Renal cortical epithelial cell (primary cell): ENCODE measurements at places on chromosomes 6 and 20.

- DNase-seq: peak; percentile 75
These were observed 83.7 kb downstream of the STXBP5 start for GRCh38 chr6:147287869-147288271.

- peak; percentile 1 for DNase-seq
These were observed 90.1 kb upstream of the FKBP1C start for GRCh38 chr6:63121166-63121565.

- DNase-seq: no peak
These were observed 1.1 kb downstream of the RNF144B start for GRCh38 chr6:18388271-18388670.

DNA sequence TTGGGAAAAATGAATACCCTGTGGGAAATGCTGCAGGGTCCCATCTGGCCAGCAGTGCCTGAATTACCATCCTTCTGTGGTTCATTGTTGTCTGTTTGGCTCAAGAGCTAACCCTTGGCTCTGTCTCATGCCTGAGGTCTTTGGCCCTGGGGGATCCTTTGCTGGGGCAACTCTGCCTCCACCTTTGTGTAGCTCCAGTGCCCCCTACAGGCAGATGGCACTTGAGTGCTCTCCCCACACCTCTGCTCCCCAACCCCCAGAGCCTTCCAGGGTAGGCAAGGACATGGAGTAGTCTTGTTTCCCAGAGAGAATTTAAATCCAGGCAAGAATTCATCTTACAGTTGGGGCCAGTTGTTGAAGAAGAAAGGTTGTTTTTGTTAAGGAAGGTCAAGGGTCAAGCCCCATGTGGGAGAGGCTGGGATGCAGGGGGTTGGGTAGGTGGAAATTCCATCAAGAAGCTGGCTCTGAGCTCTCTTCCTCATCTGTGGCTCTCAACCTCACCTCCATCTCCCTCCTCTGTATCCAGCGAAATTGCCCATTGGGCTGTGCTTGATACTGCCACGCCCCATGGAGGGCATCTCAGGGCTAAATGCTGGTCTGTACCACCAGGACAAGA lies 44.2 kb downstream of the ZNF831 start:
- no peak for DNase-seq

GRCh38 chr6:79574630-79575225 lies 37.5 kb upstream of the LCA5 start:
- DNase-seq: peak; percentile 75

DNA sequence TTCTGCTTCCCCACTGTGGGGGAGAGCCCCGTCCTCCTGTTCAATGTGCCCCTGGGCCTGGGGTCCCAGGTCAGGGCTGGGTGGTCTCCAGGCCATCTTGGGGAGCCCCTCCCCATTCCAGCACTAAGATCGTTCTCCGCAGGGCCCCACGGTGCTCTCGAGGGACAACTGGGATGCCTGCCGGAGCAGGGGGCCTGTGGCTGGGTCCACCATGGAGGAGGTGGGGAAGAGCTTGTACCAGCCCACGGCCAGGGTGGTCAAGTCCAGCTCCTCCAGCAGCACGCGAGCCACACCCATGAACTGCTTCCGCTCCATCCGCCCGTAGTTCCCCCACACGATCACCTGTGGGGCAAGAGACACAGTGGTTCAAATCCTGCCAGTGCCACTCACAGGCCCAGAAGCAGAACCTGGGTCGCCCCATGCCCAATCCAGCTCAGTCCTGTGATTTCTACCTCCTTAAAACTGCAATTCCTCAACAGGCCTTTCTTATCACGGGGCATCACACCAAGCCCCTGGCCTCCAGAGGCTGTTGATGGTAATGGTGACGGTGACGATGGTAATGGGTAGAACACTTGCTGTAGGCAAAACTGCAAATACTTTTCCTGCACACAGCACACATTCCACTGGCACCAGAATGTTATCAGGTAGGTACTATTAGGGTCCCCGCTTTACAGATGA lies 10.5 kb downstream of the KCNK15 start:
- no peak for DNase-seq

DNA sequence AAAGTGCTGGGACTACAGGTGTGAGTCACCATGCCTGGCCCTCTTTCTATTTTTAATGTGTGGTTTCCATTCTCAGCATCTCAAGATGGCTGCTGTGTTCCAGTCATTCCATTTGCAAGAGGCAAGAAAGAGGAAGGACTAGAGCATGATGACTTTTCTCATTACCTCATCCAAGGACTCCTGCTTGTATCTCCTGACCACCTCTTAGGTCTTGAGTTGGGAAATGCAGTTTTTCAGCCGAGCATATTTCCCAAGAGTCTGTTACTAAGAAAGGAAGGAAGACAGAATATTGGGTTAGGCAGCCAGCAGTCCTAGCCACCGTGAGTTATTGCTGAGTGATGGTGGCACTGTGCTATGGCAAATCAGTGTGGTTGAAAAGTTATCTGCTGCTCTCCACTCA lies 108.4 kb upstream of the INSM1 start:
- DNase-seq: no peak

DNA sequence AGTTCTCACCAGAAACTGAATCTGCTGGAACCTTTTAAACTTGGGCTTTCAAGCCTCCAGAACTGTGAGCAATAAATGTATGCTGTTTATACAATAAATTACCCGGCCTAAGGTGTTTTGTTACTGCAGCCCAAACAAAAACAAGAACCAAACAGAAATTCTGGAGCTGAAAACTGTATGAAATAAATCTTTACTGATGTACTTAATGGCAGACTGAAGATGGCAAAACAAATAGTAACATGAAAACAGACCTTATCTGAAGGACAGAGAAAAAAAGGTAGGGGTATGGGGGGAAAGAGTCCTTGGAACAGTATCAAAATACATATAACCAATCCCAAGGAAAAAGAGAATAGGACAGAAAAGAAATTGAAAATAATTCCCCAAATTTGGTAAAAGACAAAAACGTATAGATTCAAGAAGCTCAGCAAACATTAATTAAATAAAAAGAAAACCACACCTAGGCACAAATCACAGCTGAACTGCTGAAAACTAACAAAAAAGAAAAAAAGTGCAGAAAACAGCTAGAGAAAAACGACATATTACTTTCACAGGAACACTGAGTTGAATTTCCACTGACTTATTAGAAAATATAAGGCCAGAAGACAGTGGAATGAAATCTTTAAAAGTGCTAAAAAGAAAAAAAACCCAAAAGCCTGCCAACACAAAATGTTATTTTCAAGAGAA lies 47.7 kb downstream of the NOL7 start:
- no peak for DNase-seq

DNA sequence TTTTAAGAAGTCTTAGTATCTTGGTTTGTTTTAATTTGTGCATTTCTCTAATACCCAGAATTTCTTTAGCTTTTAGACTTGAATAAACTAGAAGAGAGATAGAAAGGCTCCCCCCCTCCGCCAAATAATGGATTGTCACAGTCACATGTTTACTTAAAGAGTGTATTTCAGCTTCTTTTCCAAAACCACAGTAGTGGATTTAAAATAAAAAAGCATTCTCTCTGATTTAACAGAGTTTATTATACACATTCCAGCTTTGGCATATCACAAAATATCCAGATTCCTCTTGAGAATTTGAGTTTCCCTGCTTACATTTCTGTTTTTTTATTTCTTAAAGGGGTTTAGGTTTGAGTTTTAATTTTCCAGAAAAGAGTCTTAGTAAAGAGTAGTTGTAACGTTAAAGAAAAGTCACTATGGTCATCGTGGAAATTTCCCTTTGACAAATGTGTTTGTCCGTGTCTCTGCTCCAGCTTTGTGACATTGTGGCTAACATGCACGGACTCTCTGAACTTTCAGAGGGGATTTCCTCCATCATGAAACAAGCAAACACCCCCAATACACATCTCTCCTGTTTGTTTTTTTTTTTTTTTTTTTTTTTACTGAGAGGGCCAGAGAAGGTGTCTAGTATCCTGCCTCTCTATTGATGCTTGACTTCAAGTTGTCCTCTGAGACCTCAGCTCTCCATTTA lies 113.5 kb upstream of the SUPT3H start:
- no peak for DNase-seq

- DNase-seq: peak; percentile 72
These were observed 5.1 kb downstream of the DIDO1 start for GRCh38 chr20:62921119-62921687.

GRCh38 chr20:18663932-18664331 lies 76.1 kb downstream of the DTD1 start:
- peak; percentile 36 for DNase-seq

DNA sequence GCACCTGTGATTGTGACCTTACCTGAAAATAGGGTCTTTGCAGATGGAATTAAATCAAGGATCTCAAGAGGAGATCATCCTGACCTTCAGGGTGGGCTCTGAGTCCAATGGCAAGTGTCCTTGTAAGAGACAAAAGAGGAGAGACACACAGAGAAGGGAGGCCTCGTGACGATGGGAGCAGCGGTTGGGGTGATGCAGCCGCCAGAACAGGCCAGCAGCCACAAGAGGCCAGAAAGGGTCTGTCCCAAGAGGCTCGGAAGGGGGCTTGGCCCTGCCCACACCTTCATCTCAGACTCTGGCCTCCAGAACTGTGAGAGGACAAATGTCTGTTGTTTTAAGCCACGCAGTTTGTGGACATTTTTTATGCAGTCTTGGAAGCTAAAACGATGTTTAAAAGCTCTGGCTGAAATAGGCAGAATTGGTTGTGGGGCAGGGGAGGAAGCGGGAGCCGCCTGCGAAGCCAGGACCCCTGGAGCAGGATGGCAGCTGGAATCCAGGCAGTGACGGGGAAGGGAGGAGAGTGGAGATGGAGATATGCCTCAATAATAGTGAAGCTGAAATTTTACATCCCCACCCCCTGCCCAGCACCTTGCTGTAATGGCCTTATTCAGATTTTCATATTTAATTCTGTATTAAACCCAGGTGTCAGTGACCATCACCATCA lies 216.4 kb downstream of the ANKRD60 start:
- no peak for DNase-seq

- peak; percentile 81 for DNase-seq
These were observed 999 bp upstream of the PIM1 start for GRCh38 chr6:37168811-37169495.

DNA sequence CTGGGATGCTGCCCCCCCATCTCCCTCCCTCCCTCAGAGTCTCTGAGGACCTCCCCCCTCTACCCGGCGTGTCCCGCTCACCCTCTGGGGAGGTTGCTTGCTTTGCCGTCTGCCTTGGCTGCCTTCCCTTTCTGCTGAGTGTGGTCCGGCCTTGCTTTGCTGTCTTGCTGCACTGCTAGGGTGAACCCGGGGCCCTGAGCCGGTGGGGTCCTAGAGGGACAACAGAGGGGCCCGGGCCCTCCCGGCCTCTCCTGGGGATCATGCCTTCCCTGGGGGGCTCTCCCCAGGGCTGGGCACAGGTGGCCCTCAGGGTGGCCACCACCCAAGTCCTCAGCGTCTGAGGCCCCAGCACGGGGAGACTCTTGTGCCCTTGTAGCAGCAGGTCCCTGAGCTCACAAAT lies 19.3 kb downstream of the SLCO4A1 start:
- DNase-seq: no peak

GRCh38 chr6:4240148-4240547 lies 104.8 kb upstream of the ECI2 start:
- no peak for DNase-seq

DNA sequence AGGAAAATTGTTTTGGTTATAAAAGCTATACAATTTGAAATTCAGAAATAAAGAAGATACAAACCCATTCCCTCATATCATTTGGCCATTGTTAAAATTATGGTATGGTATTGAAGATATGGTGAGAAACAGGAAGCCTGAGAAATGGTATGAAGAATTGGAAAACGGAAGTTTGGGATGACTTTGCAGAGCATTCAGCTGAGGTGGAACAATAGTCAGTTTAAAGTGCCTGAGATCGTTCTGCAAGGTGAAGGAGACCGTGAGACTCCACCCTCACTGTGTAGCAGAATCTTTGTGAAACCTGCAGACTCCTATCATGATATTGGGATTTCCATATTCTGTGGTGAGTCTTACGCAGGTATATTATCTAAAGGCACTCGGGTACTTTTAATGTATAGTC lies 97.3 kb downstream of the ADGRB3 start:
- DNase-seq: no peak

DNA sequence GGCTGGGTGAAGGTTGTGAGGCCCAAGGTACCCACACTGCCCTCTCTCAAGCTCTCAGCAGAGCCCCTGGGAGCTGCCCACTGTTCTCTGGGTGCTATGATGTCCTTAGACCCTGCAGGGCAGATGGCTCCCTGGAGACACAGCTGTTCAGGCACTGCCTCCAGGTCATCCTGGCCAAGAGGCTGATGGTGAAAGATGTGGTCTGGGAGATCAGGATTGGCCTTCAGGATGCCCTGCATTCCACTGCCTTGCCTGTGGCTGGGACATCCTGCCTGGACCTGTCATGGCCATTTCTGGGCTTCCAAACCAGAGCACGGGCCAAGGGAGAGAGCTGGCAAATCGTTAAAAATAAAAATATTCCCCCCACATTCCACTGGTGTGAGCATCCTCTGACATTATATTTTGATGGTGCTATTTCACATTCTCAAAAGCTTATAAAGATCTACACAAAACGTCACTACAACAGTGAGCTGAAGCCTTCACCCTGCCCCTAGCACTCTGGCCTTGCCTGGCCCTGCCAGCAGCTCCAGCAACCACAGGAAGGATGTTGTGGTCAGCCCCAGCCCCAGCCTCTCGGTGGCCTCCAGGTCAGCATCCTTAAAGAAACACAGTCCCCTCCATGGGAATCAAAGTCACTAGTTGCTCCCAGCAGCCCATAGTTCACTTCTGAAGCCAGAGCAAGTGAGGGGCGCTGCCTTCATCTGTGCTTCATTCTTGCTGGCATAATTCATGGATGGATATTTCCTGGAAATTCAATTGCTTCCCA lies 13.5 kb upstream of the KCNK16 start:
- DNase-seq: no peak

DNA sequence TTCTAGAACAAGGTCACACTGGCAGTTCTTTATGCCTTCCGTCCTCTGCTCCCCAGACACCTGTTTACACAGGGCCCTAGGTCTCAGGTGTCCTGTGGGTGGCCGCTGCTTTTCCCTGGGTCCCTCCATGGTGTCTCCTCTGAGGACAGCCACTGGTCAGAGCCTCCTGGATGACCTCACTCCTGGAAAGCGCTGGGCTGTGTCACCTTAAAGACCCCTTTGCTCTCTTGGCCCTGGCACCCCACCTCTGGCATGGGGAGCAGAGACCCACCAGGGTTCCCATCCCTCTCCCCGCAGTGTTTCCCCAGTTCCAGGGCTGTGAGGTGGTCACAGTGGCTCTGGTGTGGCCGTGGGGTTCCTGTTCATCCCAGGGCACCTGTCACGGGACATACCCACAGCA lies 33.9 kb downstream of the NTSR1 start:
- DNase-seq: no peak

GRCh38 chr6:153449279-153449678 lies 318.2 kb upstream of the RGS17 start:
- DNase-seq: peak; percentile 3
